AG09319 (cell line): ENCODE measurements at places on chromosomes 2 and 18.

DNA sequence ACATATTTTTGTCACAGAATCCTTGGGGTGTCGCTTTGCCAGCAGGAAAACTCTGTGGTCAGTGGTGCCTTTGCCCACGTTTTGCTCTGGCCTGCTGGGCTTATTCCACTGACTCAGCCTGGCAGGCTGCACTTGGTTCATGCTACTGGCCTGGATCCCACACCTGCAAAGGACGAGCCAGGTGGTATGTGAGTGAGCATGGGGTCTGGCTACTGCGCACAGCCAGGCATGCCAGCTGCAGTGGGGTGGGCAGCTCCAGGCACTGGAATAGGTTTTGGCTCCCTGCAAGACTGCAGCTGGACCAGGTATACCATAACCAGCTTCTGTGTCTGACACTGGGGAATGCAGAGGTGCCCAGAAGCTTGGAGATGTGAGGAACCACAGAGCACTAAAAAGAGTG, 197.9 kb upstream of the VRK2 start:
- no peak for DNase-seq

- no peak for DNase-seq
Measured at GRCh38 chr2:221549143-221549542, 23.0 kb downstream of the EPHA4 start.

DNA sequence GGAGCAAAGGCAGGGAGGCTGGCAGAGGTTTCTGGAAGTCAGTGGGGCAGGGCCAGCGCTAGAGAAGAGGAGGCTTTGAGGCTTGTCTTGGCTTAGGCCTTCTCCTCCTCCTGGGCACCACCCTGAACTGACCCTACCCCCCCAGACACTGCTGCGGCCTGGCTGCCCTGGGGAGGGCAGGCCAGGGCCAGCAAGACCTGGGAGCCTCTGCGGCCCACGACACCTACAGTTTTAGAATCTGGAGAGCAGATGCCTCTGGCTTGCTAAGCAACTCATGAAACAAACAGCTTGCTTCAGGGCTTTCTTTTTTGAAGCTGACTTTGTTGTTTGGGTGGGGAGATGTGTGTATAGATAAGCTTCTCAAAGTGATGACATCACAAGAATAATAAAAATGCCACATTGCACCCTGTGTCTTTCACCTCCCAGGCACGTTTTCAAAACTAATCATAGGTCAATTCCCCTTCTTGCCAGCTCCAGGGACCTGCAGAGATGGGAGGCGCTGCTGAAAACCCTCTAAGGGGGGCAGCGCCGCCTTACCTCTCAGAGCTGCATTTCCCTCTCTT, 46.2 kb upstream of the SMAD7 start:
- DNase-seq: peak; percentile 68

DNA sequence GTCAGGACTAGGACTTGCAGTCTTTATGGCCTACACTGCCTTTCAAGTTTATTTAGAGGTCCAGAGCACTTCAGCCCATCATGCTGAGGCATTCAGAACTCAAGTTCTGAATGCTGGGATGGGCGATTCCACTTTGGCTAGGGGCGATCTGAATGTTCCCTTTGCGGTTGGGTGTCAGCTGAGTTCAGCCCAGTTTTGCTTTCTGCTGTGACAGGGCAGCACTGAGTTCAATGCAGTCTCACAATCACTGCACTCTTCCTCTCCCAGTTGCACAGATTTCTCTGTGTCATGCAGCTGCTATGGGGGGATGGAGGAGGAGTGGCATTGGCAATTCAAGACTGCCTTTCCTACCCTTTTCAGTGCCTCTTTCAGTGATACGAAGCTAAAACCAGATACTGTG, 1232.0 kb upstream of the FAM98A start:
- DNase-seq: no peak

DNA sequence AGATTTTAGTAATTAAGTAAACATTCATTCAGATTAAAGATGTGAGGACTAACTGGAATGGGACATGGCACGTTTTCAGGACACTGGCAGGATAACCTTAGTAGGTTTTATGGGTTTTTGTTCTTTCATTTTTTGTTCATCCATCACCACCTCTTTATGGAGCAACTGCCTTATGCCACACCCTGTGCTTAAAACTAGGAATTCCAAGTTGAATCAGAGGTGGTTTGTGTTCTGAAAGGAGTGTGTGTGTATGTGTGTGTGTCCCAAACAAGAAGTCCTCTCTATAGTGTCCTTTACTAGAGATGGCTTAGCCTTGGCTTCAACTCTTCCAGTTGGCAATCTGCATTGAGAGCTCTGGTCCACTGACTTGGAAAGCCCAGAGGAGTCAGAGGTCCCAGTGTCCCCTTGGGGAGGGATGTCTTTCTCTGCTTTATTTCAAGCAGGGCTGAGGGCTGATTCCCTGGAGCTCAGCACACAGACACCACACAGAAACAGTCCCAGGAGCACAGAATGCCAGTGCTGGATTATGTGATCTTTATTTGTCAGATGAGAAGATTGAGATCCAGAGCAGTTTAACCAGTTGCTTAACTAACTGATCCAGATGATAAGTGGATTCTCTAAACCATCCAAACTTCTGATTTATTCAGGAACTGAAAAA, 25.2 kb downstream of the RHOB start:
- DNase-seq: no peak

DNA sequence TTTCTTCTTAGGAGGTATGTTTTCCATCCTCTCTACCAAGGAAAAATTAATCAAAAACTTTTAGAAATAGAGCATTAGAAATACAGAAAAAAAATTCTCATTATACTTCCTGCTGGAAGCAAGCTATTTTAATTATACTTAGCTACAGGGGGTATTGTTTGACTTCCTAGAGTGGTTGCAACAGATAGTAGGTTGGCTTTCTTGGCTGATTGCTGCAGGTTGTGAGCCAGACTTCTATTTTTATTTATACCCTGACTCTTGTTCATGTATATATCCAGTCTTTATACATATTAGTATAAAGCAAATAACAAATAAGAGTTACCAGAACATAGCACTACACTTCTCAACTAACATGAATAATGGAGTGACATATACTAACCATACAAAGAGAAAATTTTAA, 460.8 kb upstream of the REG3G start:
- no peak for DNase-seq
